ENCODE measurements at places on chromosomes 6 and 20.

- peak; percentile 22 for DNase-seq
These were observed 921.9 kb upstream of the EYS start for GRCh38 chr6:66628917-66629316.

- DNase-seq, result no peak
These were observed 122.8 kb upstream of the CDH4 start for GRCh38 chr20:61129311-61129710.

DNA sequence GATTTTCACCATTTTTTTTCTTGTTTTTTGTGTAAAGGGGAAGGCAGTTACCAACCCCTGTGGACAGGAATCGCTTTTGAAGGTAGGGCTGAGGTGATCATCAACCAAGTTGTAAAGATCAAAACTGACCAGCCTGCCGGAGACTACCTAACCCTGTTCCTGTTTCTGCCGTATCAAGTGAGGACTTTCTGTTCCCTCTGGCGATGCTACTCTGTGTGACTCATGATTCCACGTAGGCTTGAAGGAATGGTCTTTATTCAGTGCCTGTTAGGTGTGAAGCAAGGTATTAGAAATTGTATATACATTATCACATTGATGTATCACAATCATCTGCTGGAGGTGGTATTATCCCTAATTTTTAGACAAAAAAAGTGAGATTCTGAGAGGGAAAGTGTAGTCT lies 161.3 kb downstream of the SOX4 start:
- peak; percentile 81 for DNase-seq

GRCh38 chr20:43755390-43755789 lies 28.6 kb upstream of the GTSF1L start:
- peak; percentile 65 for DNase-seq

DNA sequence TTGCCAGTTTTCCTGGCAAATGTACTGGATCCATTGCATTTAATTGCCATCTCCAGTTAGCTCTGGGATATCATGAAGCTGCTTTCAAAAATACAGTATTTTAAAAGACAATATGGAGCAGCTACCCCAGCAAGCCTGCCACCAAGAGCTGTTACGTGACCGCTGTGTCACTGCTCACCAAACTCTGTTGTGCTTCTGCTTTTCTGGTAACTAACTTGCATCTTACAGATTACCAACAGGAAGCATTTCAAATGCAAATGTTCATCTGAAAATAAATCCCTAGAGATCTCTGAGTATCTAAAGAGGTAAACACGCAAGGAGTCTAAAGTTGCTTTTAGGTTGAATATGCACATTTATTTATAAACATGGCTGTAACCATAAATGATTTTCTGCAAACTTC lies 1008.3 kb downstream of the KIF16B start:
- DNase-seq, result no peak

GRCh38 chr6:163446549-163446948 lies 32.0 kb downstream of the QKI start:
- no peak for DNase-seq

DNA sequence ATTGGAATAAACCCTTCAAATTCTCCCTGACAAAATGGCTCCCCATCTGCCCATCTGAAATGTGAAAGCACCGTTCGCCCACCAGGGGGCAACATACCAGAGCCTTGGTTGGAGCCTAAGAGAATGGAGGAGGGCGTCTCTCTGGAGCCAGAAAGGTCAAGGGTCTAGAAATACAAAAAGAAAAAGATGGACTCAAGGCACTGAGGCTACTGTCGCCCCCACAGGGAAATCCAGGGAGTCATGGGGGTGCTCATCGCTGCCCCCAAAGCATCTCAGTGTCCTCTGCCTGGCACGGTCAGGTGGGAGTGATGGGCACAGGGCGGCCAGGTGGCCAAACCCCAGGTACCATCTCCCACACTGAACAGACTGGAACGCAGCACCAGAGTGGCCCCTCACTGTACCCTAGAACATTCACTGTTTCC lies 136.3 kb downstream of the ZMYND8 start:
- no peak for DNase-seq

- DNase-seq, result no peak
These were observed 376.5 kb upstream of the MARCKS start for GRCh38 chr6:113480616-113481015.

- no peak for DNase-seq
These were observed 106.4 kb upstream of the SSTR4 start for GRCh38 chr20:22928679-22929078.

- no peak for DNase-seq
These were observed 3.4 kb upstream of the RSPO4 start for GRCh38 chr20:1005452-1006027.

DNA sequence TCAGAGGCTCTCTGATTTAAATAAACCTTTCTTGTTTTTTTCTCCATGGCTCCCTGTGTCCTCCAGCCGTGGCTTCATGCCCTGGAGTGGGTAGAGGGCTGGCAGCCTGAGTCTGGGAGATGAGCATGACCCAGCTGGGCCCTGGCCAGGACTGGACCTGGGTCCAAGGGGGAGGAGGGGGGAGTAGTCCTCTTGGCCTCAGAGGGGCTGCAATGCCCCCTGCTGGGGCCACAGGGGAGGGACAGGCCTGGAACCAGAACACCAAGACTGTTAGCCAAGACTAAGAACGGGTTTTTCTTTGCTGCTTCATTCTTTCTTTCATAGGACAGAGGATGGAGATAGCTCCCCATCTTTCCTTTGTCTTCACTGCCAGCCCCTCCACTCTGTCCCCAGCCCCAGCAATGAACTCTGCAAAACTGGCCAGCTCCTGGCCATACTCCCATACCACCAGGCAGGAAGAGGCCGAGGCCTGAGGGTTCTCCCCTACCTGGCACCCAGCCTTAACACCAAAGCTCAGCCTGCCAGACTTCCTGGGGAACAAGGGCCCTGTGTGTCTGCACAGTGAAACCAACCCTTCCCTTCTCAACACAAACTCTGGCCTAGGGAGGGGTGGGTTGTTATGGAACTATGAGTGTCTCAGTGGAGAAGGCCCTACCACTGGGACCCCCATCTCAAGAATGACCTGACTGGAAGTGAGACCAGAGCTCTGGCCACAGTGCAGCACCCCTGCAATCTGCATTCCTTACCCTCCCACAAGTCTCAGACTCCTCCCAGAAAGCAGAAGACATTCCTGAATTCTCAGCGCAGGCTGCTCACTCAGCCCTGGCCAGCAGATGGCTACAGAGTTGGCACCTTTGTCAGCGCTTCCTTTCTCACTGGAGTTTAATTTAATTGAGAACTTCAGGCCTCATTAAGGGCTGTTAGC lies 11.0 kb downstream of the SLC29A1 start:
- DNase-seq, result no peak

GRCh38 chr6:34202329-34203201 lies 34.1 kb upstream of the HMGA1 start:
- DNase-seq, result no peak

DNA sequence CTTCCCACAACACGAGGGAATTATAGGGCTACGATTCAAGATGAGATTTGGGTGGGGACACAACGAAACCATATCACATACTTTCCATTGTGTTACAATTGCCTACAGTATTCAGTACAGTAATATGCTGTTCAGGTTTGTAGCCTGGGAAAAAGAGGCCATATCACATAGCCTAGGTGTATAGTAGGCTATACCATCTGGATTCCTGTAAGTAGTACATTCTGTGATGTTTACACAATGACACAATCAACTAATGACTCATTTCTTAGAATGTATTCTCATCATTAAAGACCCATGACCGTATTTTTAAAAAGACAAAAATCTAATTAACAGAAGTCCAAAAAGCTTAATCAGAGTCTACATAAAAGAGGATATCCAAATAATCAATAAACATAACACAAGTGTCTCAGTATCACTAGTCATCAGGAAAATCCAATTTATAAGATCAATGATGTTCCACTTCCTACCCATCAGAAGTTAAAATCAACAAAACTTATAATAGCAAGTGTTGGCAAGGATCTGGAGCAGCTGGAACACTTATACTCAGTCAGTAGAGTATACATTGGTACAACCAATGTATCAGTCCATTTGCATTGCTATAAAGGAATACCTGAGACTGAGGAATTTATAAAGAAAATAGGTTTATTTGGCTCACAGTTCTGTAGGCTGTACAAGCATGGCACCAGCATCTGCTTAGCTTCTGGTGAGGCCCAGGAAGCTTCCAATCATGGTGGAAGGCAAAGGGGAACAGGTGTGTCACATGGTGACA lies 215.9 kb downstream of the CLVS2 start:
- DNase-seq, result no peak

DNA sequence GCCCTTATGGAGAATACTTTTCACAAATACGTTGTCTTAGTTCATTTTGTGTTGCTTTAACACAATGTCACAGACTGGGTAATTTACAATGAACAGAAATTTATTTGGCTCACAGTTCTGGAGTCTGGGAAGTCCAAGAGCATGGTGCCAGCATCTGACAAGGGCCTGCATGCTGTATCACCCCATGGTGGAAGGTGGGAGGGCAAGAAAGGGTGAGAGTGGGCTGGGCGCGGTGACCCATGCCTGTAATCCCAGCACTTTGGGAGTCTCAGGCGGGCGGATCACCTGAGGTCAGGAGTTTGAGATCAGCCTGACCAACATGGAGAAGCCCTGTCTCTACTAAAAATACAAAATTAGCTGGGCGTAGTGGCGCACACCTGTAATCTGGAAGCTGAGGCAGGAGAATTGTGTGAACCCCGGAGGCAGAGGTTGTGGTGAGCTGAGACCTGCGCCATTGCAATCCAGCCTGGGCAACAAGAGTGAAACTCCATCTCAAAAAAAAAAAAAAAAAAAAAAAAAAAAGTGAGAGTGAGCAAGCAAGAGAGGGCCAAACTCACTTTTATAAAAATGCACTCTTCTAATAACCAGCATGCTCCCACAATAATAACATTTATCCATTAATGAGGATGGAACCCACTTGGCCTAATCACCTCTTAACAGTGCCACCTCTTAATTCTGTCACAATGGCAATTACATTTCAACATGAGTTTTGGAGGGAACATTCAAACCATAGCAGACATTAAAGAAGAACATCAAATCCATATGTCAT lies 36.1 kb downstream of the NCOA7 start:
- no peak for DNase-seq

GRCh38 chr6:21593927-21594415 lies 420 bp downstream of the SOX4 start:
- DNase-seq, result no peak

GRCh38 chr6:3904518-3904917 lies 55.3 kb downstream of the FAM50B start:
- DNase-seq, result no peak

- DNase-seq, result no peak
These were observed 144.9 kb downstream of the HACE1 start for GRCh38 chr6:104714796-104715195.

DNA sequence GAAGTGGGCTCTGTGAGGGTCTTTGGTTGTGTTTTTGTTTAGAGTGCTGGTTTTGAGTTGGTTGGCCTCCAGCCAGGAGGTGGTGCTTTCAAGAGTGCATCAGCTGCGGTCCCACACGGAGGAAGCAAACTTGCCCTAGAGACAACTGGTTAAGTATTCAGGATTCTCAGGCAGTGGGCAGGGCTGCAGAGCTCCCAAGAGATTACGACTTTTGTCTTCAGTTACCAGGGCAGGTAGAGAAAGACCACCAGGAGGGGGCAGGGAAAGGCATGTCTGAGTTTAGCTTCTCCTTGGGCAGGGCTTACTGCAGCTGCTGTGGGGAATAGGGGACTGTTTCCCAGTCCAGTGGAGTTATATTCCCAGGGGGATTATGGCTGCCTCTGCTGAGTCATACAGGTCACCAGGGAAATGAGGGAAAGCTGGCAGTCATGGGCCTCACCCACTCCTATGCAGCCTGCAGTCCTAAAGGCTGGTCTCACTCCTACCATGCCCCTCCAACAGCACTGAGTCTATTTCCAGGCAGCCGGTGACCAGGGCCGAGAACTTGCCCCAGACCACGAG lies 64.3 kb downstream of the TTI1 start:
- no peak for DNase-seq

GRCh38 chr6:148671085-148671484 lies 75.7 kb upstream of the UST start:
- no peak for DNase-seq

GRCh38 chr6:132298344-132298949 lies 102.8 kb downstream of the MOXD1 start:
- peak; percentile 27 for DNase-seq

- no peak for DNase-seq
These were observed 11.0 kb downstream of the TTBK1 start for GRCh38 chr6:43254138-43254817.

DNA sequence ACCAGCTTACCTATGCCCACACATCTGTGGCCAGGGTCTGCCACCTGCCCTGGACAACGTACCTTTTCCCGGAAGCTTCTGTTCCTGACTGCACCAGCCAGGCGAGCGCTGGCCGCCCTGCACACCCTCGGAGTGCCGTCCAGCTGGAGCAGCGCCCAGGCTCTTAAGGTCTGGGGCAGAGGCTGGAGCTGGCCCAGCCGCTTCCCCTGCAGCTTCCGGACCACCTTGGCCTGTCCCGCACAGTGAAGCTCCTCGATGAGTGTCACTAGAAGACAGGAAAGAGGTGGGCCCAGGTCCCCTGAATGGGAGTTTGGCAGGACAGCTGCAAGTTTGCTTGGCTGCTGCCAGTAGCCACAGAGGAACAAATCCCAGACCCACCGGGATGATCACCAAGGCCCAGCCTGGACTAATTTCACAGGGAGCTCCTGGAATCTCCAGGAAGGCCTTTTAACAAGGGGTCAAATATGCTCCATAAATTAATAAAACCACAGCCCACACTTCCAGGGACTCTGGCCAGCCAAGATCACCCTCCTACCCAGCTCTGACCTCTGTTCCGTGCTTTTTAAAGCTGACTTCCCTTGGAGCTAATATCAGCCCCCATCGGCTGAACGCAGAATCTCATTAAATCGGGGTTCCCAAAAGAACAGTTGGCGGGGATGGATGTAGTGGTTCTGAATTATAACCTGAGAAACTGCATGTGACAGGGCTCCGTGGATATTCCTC lies 82.3 kb downstream of the PTPN1 start:
- DNase-seq, result no peak

GRCh38 chr6:30508890-30509736 lies 19.8 kb downstream of the HLA-E start:
- DNase-seq, result no peak

- no peak for DNase-seq
These were observed 881 bp downstream of the SFT2D1 start for GRCh38 chr6:166341464-166341863.

GRCh38 chr20:48066246-48066645 lies 281.0 kb upstream of the SULF2 start:
- no peak for DNase-seq
